Calu3 (cell line): ENCODE measurements at places on chromosomes 4 and X.

GRCh38 chr4:59814402-59815010 is 1385.6 kb upstream of the ADGRL3 start:
- DNase-seq: no peak

DNA sequence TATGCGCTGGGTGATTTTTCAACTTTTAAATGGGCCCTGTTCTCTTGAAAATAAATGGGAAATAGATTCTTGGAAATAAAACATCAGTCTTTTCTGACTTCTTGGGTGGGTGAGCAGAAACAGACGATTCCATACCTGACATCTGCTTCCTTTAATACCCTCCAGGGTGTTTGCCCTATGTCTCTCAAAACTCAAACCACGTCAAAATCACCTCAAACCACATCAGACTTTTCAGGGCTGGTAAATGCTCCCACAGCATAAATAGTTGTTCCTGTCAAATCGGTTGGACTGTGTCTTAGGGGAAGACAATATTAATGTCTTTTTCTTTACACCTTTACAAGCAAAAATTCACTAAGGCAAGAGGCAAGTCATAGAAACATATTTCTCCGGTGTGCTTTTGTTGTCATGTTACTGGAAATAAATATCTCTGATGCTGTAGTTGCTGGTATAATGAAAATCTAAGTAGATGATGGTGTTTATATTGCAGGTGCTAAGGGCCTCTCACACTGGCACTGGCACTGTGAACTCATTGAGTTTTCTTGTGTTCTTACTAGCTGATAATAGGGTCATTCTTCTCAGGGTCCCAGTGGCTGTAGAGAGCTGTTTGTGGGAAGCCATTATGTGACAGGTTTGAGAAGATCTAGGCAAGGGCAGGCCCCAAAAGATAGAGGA is 380.4 kb downstream of the RAPGEF2 start:
- DNase-seq: no peak

- peak; percentile 75 for DNase-seq
Observed at GRCh38 chrX:107684956-107685385, 56.7 kb downstream of the PRPS1 start.

- DNase-seq: no peak
Observed at GRCh38 chr4:4633431-4633830, 91.6 kb upstream of the STX18 start.

DNA sequence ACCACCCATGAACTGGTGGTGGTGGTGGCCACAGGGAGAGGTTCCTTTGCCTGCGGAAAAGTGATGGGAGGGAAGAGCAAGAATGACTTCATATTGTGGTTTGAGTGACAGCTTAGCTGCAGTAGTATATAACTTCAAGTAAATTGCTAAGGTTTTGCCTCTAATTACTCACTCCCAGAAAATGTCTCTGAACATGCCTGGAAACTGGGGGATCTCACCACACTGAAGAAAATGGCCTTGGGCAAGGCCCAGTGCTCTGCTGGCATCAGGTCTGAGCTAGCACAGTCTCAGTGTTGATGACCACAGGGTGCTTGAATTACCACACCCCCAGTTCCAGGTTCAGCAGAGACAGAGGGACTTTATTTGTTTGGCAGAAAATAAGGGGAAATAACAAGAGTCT is 2085.4 kb downstream of the ARAP2 start:
- no peak for DNase-seq

- no peak for DNase-seq
Observed at GRCh38 chr4:81508411-81509185, 36.9 kb upstream of the RASGEF1B start.
